NCI-H2081 (cell line): ENCODE measurements at places on chromosomes 16 and 17.

DNA sequence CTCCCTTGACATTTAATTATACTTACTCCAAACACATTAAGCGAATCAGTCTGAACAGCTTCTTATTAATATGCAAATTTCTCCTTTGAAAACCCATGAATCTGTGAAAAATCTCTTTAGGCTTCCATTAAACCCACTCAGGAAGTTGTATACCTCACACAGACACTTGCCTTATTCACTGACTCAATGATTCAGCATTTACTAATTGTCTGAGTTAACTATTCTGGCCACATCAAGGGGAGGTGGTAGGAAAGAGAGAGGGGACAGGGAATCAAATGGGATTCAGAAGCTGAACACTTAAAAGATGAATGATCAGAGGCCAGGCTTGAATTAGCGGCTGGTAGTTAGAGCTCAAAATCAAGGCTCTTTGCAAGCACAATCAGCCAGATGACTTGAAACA, 70.0 kb downstream of the HS3ST3A1 start:
- DNase-seq, result no peak

GRCh38 chr16:14249291-14250032, 178.3 kb downstream of the MRTFB start:
- DNase-seq, result peak; percentile 12

DNA sequence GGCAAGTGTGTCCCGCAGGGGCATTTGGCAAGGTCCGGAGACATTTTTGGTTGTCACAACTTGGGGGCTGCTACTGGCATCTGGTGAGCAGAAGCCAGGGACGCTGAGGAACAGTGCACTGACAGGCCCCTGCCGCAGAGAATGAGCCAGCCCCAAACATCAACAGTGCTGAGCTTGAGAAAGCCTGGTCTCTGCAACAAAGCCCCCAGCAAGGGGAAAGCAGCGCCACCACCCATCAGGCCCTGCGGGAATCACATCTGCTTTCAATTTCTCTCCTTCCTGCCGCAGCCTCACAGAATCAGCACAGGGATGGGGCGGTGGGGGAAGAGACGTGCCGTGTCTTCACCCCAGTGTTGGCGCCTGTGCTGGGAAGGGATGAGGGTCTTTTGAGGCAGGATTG, 14.8 kb upstream of the PRPSAP1 start:
- no peak for DNase-seq

GRCh38 chr16:23107117-23107516, 42.1 kb downstream of the USP31 start:
- DNase-seq, result peak; percentile 35

DNA sequence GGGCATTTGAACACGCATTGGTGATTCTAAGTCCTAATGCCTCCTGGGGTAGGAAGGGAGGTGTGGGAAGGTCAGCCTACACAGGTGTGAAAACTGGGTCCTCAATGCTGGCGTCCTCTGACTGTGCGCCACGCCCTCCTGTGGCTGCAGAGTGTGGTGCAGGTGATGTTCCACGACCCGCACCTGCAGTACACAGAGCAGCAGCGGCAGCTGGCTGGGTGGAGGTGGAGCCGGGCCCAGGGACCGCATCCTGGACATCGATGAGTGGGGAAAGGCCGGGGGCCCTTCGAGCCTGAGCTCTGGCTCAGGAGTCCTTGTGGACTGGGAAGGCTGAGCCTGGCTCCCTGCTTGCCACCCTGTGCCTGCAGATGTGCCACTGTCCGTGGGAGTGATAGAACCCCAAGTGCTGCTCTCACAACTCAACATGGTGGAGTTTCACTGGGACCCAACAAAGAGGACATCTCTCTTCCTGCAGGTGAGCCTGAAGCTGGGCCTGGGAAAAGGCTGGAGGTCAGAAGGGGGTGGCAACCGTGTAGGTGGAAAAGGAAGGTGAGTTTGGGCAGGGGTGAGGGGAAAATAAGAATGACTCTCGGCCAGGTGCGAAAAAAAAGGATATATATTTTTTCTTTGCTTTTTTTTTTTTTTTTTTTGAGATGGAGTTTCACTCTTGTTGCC, 14.0 kb upstream of the STAC2 start:
- peak; percentile 65 for DNase-seq

- DNase-seq, result no peak
Measured at GRCh38 chr16:57999366-57999970, 1.0 kb downstream of the ZNF319 start.

GRCh38 chr16:50058091-50058771, 7.5 kb upstream of the HEATR3 start:
- DNase-seq, result no peak
